ENCODE measurements at places on chromosomes 3 and 15.

GRCh38 chr3:184807549-184807948 is 4.4 kb upstream of the VPS8 start:
- DNase-seq: no peak

DNA sequence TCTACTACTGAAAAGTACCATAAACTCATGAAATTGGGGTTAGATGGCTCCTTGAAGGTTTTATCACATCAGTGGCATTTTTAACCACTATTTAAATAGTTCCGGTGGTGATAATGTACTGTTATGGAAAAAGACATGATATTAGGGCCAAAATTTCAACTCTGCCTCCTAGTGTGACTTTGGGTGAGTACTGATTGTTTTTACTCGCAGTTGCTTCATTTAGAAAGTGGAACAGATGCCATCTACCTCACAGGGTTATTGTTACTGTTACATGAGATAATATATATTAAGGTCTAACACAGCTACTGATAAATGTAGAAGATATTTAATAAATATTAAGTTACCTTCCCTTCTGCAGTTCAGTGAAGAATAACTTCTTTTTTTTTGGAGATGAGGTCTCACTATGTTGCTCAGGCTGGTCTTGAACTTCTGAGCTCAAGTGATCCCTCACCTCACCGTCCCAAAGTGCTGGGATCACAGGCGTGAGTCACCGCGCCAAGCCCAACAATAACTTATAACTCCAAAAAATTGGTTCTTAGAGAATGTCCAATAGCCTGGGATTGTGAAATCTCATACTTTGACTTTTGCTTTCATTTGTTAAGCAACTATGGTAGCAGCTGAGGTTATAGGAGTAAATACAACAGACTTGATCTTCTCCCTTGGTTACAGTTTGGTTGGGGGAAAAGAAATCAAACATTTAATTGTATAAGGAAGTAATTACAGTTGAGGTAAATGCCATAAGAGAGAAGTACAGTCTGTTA is 48.3 kb downstream of the MEF2A start:
- no peak for DNase-seq

DNA sequence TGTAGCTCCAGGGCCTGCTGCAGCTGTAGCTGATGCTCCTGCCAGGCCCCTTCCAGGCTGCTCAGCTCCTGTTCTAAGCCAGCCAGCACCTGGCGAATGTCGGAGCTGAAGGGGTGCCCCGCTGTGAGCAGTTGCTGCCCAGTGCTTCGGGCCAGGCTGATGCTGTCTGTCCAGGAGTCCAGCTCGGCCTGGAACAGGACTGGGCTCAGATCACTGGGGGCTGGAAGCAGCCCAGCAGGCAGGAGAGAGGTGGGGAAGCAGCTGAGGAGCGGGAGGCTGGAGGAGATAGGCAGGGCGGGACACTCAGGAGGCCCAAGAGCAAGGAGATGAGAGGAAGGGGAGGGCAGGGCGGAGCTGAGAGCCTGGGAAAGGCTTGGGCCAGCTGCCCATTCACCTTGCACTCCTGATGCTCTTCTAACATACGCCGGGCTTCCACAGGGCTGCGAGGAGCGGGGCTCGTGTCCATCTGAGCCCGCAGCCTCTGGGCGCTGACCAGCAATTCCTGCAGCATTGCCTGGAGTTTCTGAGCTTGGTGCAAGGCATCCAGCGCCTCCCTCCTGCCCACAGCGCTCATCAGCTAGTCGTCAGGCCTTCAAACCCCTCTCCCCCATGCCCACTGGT is 23.2 kb downstream of the PLA2G4B start:
- no peak for DNase-seq

DNA sequence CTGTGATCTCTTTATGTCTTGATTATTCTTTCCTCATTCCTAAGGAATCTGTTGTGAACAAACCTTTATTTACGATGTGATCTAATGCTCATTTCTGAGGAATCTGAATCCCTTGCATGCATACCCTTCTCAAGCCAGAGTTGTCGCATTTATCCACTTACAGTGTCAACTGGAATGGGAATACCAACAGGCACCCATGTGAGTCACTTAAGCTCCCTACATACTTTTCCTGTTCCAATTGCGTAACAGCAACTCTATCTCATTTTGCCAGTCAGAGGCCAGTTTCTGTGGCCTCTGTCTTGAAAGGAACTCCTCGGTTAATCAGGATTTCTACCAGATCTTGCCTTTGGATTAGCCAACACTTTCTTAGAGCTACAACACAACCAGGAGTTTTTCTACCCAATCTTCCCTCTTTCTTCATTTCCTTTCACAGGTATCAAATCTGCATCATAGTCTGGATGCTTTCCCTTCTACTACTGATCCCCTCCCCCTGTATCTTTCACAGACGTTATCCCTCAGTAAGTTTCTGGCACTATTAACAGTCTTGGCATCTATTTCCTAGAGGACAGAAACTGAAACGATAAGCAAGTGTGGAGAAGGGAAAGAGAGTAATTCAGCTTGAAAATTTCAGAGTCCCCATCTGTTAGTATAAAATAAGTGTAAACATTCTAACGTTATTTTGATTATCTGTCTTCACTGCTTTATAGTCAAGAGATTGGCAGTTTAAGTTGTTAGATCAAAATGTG is 66.8 kb upstream of the BCHE start:
- no peak for DNase-seq

DNA sequence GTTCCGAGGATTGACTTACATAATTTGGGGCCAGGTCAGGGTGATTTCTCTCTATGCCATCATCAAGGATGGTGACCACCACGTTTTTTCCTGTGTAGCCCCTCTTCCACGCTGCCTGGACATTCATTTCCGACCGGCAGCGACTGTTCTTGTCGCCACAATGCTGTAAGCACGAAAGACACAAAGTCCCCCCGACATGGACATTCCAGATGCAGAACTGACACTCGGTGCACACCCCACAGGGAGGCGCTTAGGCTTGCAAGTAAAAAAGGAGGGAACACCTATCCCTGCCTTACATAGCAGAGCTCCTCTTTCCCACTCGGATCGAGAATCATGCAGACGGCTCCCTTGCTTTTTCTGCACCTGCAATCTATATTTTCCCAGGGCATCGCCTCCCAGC is 58.2 kb downstream of the PCSK6 start:
- DNase-seq: no peak

DNA sequence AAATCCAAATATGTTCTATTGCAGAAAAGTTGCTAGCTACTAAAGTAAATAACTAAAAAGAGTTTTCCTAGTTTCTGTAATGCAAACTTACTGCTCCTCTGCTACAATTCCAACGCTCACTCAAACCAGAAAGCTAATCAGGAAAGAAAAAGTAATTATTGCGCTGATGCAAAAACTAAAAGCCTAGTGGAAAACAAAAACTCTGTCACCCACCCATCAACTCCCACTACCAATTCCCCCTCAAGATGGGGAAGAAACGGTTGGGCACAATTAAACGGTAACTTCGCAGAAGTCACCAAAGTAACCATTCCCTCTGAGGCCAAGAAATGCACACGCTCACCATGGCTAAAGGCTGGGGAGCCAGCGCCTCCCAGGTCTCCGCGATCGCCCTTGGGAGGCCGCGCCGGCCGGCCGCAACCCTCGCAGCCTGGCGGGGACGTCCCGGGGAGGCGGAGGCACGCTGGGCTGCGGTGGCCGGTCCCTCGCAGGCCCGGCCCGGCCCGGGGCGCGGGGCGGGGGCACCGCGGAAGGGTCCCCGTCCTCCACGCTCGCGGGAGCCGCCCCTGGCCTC is 684 bp downstream of the SLTM start:
- DNase-seq: no peak

GRCh38 chr3:129130291-129130813 is 8.7 kb upstream of the RAB43 start:
- no peak for DNase-seq

- no peak for DNase-seq
Measured at GRCh38 chr3:17550624-17551023, 191.8 kb downstream of the TBC1D5 start.

DNA sequence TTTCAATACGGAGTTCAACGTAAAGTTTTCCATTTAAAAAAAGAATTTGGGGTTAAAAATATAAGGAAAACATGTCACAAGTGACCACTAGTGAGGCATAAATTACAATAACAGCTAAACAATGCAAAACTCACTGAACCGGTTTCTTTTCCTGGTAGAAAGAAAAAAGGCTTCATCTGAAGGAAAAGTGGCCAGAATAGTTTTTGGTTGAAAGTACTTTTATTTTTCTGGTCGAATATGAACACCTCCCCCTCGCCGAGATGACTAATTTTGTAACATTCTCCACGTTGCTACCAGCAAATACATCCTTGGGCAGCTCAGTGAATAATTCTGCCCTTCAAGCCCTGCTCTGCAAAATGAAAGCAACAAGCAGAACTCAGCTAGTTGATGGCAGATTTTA is 3.9 kb upstream of the SRGAP3 start:
- no peak for DNase-seq

- no peak for DNase-seq
Measured at GRCh38 chr3:5531039-5531438, 343.5 kb downstream of the EDEM1 start.

- DNase-seq: no peak
Measured at GRCh38 chr3:73694983-73695757, 70.4 kb upstream of the PDZRN3 start.

DNA sequence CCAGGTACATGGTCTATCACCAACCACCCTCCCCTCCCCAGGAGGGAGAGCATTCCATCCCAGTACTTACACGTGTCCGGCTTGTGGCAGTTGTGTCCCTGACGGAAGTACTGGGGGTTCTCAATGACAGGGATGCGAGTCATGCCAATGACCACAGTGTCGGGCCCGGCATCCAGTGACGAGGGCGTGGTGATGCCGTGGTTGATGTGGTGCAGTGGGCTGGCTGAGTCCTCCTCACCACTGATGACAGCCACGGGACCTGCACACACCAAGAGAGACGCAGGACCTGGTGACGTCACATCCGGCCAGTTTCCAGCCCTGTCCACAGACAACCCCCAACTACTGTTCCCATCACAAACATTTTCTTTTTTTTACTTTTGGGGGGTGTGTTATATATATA is 223.8 kb downstream of the NTRK3 start:
- no peak for DNase-seq

GRCh38 chr3:152564459-152564858 is 270.5 kb upstream of the P2RY1 start:
- DNase-seq: no peak

GRCh38 chr3:146966124-146966523 is 361.0 kb upstream of the PLSCR5 start:
- DNase-seq: no peak

DNA sequence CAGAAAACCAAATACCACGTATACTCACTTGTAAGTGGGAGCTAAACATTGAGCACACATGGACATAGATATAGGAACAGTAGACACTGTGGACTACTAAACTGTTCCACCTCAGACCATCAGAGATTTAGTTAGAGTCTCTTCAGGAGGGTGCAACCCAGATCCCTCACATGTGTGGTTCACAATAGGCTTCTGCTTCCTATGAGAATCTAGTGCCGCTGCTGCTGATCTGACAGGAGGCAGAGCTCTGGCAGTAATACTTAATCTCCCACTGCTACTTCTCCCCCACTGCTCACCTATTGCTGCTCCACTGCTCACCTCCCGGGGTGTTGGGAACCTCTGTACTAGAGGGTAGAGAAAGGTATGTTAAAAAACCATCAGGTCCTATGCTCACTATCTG is 533.3 kb downstream of the NSUN3 start:
- DNase-seq: no peak

DNA sequence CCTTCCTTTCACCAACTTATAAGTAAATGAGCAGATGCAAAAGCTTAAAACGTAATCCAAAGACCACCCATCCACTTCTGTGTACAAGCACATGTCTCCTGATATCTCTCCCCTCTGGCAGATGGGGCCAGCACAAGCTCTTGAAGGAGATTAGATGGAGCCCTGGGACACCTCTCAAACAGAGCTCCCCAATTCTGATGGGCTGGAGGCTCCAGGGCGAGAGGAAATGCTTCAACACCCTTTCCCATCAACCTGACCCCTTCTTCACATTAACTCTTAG is 73.2 kb downstream of the MB21D2 start:
- no peak for DNase-seq

- no peak for DNase-seq
Measured at GRCh38 chr3:36650271-36650671, 114.1 kb downstream of the DCLK3 start.

- DNase-seq: no peak
Measured at GRCh38 chr3:138724443-138724842, 110.3 kb downstream of the PIK3CB start.

Data from stimulated activated CD4-positive, alpha-beta T cell treated with anti-CD3 and anti-CD28 coated beads, Interleukin-2, amount 100 ng/mL, for 4 hours (primary cell).